ENCODE measurements at places on chromosomes 5 and 9.

GRCh38 chr9:100086097-100086635 lies 12.6 kb downstream of the ERP44 start:
- no peak for DNase-seq

GRCh38 chr5:102223542-102224477 lies 72.3 kb downstream of the SLCO4C1 start:
- no peak for DNase-seq

DNA sequence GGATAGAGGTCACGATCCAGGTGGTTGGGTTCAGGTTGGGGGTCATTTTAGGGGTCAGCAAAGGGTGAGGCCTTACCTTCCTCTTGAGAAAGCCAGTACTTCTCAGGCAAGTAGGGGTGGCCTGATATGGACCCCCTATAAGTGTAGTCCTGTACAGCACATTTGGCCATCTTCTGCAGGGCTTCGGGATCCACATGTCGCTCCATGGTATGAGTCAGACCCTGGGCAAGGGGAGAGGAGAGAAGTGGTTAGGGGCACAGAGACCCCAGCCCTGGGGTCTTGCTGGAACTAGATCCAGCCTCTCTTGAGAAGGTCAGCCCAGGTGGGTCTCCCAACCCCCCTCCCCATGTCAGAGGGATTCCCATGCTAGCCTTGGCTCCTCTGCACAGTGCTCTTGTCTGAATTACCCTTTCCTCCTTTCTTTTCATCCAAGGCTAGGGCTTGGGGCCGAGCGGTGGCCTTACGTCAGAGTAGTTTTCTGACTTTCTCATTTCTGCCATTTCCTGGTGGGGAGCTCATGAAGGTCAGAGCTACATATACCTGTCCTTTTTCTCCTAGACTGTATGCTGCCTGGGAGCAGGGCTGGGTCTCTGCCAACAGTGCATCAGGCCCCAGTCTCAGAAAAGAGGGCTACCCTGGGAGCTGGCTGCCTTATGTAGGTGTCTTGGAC lies 9.0 kb upstream of the MYORG start:
- DNase-seq = no peak

DNA sequence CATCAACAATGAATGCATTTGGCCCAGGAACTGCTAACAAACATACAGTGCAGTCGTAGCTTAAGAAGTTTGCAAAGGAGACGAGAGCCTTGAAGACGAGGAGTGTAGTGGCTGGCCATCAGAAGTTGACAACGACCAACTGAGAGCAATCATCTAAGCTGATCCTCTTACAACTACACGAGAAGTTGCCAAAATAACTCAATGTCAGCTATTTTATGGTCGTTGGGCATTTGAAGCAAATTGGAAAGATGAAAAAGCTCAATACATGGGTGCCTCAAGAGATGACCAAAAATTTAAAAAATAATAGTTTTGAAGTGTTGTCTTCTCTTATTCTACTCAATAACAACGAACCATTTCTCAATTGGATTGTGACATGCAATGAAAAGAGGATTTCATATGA lies 757.7 kb upstream of the CHD1 start:
- no peak for DNase-seq

DNA sequence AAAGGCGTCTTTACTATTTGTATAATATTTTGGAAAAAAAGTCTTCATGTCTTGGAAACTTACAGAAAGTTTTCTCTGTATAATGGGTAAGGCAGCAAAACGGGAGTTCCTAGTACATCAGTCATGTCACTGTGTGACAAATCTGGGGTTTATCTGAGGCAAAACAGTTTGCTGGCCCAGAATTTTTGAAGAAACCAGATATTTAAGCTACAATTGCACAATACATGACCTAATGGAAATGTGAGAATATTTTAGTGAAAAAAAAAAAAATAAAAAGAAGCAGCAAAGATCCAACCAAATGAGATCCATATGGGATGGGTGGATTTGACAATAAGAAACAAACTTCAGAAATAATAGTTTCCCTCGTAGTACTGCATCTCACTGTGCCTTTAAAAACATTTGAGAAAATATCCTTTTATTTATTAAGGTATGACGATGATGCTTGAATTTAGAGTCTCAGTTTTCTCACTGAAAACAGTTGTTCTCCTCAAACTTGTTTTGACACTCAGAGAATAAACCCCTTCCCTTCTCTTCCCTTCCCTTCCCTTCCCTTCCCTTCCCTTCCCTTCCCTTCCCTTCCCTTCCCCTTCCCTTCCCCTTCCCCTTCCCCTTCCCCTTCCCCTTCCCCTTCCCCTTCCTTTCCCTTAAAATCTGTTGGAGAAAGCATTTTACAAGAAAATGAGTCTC lies 180.5 kb upstream of the TUT7 start:
- DNase-seq = peak; percentile 80

DNA sequence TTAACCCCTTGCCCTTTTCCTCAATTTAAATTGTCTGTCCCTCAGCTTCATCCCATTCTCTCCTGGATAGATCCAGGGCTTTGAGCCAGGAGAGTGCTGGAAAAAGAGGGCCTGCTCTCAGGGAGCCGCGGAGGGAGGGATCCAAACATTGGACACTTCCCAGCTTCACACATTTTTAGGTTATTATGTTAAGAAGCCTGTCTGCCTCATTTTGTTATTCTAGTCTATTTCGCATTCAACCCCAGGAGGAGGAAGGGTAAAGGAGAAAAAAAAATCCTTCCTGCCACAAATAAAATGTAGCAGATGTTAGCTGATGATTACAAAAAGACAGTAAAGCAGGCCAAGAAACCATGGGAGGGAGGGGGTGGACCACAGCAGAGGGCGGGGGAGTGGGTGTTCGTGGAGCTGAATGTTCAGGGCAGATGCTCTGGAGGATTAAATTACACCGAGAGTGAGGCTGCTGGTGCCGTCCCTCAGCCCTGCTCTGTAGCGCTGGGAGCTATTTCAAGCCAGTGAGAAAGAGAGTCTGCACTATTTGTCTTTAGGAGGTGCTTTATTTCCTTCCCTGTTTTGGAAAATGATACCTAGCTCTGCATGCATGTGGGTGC lies 60.6 kb upstream of the ZFR start:
- peak; percentile 94 for DNase-seq

GRCh38 chr5:5373351-5373989 lies 49.0 kb upstream of the ICE1 start:
- no peak for DNase-seq

DNA sequence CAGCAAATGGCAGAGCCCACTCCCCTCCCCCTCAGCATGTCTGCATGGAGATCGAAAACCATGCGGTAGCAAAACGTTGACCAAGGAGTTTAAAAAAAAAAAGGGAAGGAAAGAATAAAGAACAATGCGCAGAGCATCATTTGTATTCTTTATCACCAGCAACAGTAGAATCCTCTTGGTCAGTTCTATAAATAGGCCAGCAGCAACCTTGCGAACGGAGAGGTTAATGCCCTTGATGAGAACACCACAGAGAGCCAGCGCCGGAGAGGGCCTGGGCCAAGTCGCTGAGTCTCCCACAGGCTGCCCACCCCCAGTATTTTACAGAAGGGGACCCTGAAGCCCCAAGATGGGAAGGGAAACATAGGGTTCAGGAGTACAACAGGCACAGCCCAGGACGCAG lies 22.7 kb downstream of the WHRN start:
- no peak for DNase-seq

GRCh38 chr5:5275211-5275610 lies 135.1 kb downstream of the ADAMTS16 start:
- no peak for DNase-seq

DNA sequence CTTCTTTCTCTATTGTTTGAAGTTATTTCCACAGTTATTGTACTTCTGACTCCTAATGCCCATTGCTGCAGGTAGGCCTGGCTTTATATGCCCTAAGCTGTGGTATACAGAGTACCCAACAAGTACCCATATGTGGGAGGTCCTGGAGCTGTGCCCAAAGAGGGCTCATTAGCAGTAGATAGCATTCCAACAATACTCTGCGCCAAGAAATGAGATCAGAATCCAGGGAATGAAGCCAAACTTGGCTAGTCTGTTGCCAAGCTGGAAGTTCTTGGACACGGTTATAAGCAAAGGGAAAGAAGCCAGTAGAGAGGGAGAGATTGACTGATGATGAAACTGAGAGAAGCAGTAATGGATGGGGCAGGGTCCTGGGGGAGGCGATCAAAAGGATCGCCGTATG lies 29.7 kb upstream of the FAM169A start:
- peak; percentile 29 for DNase-seq

GRCh38 chr9:8823131-8823895 lies 1023.7 kb upstream of the DMAC1 start:
- no peak for DNase-seq

GRCh38 chr9:37986771-37987258 lies 82.2 kb downstream of the SHB start:
- no peak for DNase-seq

GRCh38 chr9:30235564-30235963 lies 2148.9 kb upstream of the ACO1 start:
- no peak for DNase-seq

DNA sequence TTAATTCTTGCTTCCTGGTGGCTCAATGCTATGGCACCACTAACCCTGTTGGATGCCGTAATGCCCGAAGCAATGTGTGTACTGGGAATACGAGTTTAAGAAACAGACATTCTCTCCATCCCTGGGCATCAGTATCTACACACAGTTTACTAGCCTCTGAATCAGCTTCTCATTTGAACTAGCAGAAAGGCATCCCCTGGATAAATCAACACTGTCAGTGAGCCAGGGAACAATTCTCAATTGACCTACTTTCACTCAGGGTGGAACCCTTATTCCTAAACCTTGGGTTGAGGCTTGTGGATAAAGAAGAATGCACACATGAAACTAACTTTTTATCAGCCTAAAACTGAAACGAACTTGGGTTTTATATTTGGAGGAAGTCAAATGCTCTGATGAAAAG lies 331.0 kb downstream of the GADD45G start:
- DNase-seq = no peak

GRCh38 chr9:122320413-122320881 lies 50.4 kb upstream of the PTGS1 start:
- no peak for DNase-seq

GRCh38 chr5:142613271-142613671 lies 72.6 kb downstream of the FGF1 start:
- no peak for DNase-seq

DNA sequence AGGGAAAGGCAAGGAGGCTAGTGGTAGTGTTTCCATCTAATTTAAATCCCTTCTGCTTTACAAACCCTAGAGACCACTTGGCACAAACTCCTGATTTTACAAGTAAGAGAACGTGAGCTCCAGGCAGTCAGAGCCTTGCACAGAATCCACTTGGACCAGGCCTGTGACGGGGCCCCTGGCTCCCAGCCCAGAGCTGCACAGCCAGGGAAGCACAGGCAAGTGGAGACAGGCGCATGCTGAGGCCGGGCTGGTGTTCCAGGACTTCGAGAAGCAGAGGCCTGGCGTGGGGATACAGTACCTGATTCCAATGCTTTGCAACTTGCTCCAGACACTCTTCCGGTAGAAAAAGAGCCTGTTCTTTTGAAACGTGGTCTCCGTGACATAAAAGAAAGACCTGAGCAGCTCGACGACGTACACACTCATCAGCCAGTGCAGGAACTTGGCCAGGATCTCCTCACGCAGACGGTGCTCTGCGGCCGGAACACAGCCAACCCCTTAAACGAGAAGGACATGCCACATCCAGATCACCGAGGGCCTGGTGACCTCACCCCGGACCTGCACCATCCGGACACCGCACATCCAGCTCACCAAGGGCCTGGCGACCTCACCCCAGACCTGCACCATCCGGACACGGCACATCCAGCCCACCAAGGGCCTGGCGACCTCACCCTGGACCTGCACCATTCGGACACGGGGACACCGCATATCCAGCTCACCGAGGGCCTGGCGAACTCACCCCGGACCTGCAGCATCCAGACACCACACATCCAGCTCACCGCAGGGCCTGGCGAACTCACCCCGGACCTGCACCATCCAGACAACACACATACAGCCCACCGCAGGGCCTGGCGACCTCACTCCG lies 12.5 kb downstream of the TERT start:
- DNase-seq = no peak

GRCh38 chr5:122262103-122262502 lies 49.9 kb upstream of the SNCAIP start:
- no peak for DNase-seq

GRCh38 chr9:125433461-125434011 lies 171.9 kb downstream of the GAPVD1 start:
- no peak for DNase-seq

DNA sequence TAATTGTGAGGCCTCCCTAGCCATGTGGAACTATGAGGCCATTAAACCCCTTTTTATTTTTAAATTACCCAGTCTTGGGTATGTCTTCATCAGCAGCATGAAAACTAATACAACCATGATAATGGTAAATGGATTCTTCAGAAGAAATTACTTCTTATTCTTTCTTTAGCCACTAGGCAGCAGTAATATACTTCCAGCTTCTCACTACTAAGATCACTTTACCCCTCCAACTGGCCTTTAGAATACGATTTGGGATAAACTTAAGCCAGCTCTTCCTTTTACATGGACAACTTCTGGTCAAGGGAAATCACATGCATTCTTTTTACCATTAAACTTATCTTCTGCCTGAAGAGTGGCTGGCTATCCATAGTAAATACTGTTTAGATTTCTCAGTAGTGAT lies 355.4 kb downstream of the MAN2A1 start:
- DNase-seq = no peak

DNA sequence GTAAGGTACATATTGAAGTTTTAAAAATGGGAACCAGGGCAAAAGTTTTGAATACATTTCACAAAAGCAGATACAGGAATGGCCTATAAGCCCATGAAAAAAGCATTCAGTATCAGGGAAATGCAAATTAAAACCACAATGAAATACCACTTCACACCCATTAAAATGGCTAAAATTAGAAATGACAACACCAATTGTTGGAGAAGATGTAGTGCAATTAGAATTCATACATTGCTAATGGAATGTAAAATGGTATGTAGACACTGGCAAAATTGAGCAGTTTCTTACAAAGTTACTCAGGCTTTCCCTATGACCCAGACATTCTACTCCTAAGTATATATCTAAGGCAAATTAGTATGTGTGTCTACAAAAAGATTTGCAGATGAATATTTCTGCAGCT lies 34.2 kb downstream of the CDC14B start:
- DNase-seq = no peak

GRCh38 chr5:163509291-163509951 lies 4.0 kb downstream of the MAT2B start:
- no peak for DNase-seq

GRCh38 chr5:160959804-160960203 lies 107.8 kb upstream of the ATP10B start:
- no peak for DNase-seq

DNA sequence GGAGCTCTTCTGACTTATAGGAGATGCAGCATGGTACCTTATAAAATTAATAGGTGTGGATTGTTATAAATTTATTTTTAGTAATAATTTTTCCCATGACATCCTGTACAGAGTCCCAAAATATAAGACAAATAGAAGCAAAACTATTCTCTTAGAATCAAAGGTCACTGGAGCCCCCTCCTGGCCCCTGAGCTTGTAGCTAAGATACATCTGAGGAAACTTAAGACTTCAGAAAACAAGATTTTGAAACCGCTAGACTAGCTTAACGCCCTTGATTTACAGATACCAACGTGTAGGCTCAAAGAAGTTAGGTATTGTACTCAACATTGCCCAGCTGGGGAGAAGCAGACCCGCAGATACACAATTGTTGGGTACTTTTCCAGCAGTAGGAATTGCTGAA lies 45.7 kb upstream of the KCNN2 start:
- DNase-seq = no peak

- DNase-seq = no peak
These were observed 59.7 kb upstream of the TRPC7 start for GRCh38 chr5:136424835-136425584.
